ENCODE measurements at places on chromosomes 11 and 22. TPM values are rescaled to one million over a fixed set of nuclear protein-coding genes. Genes with fewer than 3 reads are reported as not detected.

- no peak for DNase-seq
These were observed 64.4 kb downstream of the INSC start for GRCh38 chr11:15179167-15179566.

DNA sequence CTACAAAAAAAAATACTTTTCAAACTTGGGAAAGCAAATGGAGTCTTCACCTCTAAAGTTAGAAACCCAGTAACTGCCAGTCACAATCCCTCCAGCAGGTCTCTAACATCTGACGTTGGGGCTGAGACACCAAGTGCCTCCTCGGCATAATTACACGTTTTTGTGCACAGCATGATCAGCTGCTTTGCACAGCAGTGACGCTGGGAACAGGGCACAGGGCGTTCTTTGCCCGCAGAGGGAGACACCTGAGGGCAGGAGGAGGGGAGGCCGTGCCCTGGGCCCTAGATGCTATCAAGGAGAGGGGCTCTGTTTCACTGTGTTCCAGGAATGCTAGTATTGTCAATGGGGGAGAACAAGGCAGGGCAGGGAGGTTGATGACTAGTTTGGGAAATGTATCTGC lies 120.1 kb downstream of the PARVA start:
- no peak for DNase-seq

GRCh38 chr11:34192481-34193401 lies 87.3 kb downstream of the NAT10 start:
- DNase-seq = no peak

DNA sequence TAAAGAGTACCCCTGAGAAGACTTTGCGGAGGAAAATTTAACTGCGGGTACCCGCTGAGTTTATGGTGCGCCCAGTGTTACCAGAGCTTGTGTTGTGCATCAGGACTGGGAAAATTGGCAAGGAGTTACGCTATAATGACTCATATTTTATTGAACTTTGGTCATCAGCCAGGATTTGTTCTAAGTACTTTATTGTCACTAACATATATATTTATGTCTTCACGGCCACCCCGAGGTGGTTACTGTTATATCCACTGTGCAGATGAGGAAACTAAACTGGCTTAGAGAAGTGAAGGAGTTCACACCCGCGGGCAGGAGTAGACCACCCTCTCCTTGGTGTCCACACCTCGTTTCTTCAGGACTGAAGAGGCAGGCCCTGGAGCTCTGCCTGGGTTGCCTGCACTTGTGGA lies 667 bp downstream of the ACCS start:
- DNase-seq = no peak

- DNase-seq = no peak
These were observed 15.9 kb upstream of the GRAMD4 start for GRCh38 chr22:46604306-46604690.

GRCh38 chr11:45079567-45079942 lies 66.9 kb upstream of the PRDM11 start:
- no peak for DNase-seq

GRCh38 chr11:102882389-102883024 lies 7.7 kb upstream of the MMP12 start:
- DNase-seq = no peak

- DNase-seq = no peak
These were observed 84.9 kb upstream of the HMGXB4 start for GRCh38 chr22:35172442-35172841.

DNA sequence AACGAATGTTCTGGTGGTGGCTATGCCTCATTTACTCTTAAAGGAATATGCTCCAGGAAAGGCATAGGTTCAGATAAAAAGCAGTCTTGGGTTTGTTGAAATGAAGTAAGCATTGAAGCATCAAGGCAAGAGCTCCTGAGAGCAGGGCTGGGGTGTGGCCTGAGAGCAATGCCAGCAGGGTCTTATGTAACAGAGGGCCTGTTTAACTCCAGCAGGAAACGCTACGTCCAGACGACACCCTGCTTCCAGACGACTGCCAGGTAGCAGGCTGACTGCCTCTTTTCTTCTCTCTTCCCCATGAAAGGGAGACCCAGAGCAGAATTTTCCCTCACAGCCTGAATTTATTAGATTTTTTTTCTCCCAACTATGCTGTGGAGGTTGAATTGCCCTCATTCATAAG lies 127.2 kb upstream of the SLC5A12 start:
- DNase-seq = no peak

- peak; percentile 53 for DNase-seq
These were observed 62.0 kb downstream of the PAK1 start for GRCh38 chr11:77411717-77412441.

GRCh38 chr11:32052215-32052614 lies 38.7 kb upstream of the RCN1 start:
- no peak for DNase-seq

DNA sequence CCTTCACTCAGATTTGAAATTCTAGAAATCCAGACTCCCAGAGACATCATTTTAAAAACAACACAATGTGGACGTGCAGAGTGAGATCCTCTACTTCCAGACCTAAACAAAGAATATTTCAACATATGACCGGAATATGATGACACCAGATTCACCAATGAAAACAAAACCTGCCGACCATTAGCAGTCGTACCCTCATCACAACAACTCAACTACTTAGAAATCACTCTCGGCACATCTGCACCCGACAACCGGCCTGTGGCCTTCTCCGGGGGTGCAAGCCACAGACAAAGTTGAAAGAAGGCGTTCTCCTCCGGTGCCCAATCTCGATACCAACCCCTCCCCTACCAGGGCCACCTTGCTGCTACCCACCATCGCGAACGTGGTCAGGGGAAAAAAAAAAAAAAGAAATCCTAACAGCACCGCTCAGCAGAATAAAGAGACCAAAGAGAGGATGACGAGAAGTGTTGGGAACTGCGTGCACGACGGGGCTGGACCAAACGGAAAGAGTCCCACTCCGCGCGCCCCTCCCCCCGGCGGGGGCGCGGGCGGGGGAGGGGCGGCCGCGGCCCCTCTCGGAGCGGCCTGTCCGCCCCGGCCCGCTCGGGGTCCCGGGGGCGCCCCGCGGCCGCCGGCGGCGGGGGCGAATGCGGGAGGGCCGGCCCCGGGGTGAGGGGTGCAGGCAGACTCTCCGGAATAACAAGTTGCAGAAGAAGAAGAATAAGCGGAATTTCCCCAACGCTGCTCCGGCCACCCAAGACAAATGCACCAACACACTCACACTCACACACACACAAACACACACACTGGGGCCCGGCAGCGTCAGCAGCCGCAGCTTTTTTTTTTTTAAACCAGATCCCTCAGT lies 1.7 kb downstream of the PHF21A start:
- peak; percentile 79 for DNase-seq

DNA sequence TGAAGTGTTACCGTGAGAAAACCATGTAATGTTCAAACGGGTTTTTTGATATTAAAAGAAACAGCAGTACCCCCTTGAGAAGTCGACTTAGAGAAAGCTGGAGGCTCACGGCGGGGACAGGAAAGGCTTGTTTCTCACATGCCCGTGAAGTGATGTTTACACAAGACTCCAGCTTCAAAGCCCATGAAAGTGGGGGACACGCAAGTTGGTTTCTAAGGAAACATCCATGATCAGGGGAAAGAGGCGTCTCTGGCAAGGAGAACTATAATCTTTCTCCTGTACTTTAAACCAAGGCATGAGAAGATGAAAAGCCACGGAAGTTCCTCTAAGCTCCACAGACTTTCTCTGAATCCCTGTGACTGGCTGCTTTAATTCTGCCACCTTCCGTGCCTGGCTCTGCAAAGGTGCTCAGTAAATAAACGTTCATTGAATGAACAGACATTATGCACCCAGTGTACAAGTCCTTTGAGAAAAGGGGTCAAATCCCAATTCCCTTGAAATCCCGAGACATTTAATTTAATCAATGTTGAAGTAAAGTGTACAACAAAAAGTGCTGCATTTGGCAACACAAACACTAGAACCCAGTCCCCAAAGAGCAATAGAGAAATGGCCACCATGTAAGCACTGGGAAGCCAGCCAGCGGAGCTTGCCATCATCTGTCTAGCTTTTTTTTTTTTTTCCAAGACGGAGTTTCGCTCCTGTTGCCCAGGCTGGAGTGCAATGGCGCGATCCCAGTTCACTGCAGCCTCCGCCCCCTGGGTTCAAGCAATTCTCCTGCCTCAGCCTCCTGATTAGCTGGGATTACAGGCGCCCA lies 58.7 kb downstream of the AHNAK start:
- no peak for DNase-seq

DNA sequence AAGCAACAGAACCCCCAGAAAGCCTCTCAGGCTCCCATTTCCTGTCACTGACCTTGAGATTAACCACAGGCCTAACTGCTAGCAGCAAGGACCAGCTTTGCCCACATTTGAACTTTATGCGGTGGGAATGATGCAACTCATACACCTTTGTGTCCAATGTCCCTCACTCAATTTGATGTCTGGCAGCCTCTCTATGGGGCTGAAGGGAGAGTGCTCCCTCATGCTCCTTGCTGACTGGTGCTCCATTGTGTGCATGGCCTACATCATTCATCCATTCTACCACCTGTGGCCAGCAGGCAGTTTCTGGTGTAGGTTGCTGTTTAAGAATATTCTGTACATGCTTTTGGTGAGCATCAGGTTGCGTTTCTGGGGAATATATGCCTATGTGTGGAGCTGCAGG lies 31.9 kb downstream of the KCNQ1OT1 start:
- DNase-seq = no peak

GRCh38 chr22:44460691-44461375 lies 37.2 kb downstream of the RTL6 start:
- no peak for DNase-seq

- DNase-seq = no peak
These were observed 17.5 kb downstream of the JAM3 start for GRCh38 chr11:134086376-134086775.

DNA sequence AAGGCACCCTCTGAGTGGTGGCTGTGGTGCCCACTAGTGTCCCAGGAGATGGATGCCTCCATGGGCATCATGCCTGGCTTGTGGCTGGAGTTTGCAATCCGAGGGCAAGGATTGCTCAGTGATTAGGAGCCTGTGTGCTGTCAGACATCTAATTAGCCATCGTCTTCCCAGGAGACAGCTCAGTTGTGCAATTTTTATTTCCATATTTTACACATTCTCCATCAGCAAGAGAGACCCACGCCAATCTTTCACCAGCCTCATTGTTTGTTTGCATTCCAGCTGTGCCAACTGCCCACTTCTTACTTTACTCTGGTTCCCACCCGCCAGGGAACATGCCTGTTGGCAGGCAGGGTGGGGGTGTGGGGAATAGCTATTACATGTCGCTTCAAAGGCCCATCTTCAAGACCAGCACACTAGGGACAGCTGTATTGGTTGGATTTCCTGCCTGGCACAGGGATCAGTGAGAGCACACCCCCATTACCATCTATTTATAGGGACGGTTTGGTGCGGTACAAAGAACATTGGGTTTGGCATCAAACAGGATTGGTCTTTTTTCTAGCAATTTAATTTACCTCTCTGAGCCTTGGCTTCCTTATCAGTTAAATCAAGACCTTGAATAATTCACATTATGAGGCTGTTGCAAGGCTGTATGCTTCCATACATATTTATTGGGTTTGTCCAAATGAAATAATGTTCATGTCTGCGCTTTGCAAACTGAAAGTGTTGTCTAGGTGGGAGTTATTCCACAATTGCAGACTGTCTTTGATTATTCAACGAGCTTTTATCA lies 80.7 kb upstream of the NAV2 start:
- DNase-seq = no peak

- DNase-seq = no peak
These were observed 98.0 kb downstream of the KIF18A start for GRCh38 chr11:28009996-28010395.

DNA sequence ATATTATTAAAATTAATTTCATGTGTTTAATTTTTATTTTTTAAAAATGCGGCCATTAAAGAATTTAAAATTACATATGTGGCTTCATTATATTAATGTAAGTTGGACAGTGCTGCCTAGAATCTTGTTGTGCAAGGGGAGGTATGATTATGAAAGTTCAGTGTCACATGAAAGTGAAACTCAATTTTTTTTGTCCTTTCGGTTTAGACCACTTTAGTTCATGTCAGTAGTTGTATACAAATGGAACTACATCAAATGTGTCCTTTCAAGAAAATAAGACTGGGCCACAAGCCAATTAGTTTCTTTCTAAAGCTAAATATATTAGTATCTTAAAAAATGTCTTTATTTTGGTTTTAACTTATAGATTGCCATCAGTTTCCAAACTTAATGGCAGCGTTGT lies 35.7 kb downstream of the TBCEL start:
- no peak for DNase-seq

The PIWIL4 gene
- 7.8 TPM for total RNA-seq

The CARD16 gene
- total RNA-seq = 9.7 TPM

The TENM4 gene
- 43.6 TPM for total RNA-seq

The CECR2 gene
- 5.1 TPM for total RNA-seq

The APOA5 gene
- total RNA-seq = not detected

The SLN gene
- total RNA-seq = 0.50 TPM

The TREH gene
- total RNA-seq = not detected

The FGF19 gene
- not detected for total RNA-seq

The RTN4R gene
- total RNA-seq = 7.8 TPM

The C1QTNF4 gene
- 24.9 TPM for total RNA-seq

The KDM2A gene
- total RNA-seq = 58.1 TPM

The MYOD1 gene
- not detected for total RNA-seq

Data from spinal cord (tissue), 10 donors.